Stimulated activated CD4-positive, alpha-beta T cell treated with anti-CD3 and anti-CD28 coated beads, Interleukin-12 subunit alpha, Interleukin-12 subunit beta, amount 100 ng/mL, for 4 hours (primary cell): ENCODE measurements at places on chromosomes 5 and 9.

DNA sequence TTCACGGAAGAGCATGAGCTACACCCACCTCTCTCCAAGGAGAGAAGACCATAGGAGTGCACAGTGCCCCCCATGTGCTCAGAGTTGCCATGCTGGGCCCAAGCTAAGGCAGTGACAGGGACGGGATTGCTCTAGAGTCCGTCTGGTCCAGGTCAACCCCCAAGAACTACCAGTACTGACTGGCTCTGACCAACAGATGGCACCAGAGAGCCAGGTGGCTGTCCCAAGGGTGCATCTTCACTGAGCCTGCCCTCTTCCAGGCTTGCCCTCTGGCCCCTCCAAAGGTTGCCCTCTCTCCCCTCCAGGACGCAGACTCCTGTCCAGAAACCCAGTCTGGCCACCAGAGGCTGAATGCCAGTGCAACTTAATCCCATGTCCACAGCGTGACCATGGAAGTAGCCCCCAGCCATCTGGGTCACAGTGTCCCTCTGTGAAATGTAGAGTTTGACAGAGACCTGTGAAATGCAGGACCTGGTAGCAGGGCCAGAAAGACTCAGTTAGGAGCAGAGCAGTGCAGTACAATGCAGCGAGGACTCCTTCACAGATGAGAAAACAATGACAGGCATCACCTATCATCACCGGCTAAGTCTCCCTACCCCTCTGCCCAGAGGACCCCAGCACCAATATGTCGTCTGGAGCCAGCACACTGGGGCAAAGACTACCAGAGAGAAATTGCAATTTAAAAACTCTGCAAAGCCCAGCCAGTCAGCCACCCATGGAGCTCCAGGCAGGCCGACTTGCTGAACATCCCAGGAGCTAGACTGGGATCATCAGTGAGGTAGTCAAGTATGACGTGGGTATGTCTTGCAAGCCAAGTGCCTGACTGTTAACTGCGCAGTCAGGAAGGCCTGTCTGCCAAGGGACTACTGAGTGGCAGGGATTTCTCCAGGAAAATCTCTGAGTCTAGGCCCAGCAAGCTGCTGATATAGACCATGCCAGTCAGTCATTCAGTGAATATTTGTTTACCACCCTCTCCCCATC, 7.7 kb upstream of the SKP1 start:
- peak; percentile 63 for DNase-seq

DNA sequence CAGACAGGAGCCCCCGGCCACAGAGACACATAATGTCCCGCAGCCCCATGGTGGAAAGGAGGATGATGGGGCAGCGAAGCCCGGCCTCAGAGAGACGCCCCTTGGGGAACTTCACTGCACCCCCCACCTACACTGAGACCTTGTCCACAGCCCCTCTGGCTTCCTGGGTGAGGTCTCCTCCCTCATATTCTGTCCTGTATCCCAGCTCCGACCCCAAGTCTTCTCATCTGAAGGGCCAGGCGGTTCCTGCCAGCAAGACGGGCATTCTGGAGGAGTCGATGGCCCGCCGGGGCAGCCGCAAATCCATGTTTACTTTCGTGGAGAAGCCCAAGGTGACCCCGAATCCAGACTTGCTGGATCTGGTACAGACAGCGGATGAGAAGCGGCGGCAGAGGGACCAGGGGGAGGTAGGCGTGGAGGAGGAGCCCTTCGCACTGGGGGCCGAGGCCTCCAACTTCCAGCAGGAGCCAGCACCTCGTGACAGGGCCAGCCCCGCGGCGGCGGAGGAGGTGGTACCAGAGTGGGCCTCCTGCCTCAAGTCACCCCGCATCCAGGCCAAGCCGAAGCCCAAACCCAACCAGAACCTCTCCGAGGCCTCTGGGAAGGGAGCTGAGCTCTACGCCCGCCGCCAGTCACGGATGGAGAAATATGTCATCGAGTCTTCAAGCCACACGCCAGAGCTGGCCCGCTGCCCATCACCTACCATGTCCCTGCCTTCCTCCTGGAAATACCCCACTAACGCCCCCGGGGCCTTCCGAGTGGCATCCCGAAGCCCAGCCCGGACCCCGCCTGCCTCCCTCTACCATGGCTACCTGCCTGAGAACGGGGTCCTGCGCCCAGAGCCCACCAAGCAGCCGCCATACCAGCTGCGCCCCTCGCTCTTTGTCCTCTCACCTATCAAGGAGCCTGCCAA, 8.9 kb downstream of the SYNPO start:
- DNase-seq = no peak

DNA sequence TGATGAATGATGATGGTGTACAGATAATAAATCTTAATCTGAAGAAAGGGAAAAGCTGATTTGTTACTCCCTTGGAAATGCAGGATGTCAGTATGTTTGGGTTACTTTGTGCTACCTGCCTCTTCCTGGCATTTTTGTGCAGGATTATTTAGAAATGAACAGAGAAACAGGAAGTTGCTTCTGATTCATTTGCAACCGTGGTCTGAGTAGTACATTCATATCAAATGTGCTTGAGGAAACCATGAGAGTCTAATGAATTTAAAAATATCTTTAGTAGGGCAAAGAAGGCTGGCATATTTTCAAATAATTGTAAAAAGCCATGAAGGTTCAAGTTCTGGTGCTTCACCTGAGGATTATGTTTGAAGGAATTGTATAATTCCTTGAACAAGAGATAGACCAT, 391.6 kb downstream of the TMEM161B start:
- DNase-seq = no peak

GRCh38 chr5:94693043-94693822, 74.8 kb downstream of the SLF1 start:
- no peak for DNase-seq

DNA sequence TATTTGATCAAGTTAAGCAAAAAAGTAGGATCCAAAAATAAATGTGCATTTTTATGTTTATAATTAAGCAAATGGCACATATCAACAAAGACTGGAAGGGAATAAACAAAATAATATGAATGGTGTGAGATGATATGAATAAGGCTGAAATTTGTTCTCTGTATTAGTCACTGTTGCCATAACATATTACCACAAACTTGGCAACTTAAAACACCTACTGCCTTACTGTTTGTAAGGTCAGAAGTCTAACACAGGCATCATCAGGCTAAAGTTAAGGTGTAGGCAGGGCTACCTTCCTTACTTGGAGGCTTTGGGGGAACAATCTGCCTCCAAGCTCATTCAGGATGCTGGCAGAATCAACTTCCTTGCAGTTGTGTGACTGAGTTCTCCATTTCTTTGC, 19.3 kb downstream of the PGGT1B start:
- DNase-seq = no peak

DNA sequence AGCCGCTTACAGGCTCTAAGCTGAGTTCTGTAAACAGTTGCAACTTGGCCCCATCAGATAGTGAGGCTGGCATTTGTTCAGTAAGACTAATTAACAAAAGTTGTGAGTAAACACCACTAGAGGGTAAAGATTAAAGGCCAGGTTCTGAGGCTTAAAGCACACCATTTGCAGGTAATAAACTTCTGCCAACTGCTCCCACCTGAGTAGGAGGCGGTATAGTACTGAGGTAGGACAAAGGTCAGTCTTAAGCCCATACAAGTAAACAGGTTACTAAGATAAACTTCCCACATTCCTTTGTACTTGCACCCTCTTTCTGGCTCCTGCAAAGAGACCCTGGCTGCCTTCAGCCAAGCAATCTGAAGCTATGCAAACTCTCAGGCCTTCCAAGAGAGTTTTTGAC, 419.6 kb downstream of the DNAH5 start:
- no peak for DNase-seq

DNA sequence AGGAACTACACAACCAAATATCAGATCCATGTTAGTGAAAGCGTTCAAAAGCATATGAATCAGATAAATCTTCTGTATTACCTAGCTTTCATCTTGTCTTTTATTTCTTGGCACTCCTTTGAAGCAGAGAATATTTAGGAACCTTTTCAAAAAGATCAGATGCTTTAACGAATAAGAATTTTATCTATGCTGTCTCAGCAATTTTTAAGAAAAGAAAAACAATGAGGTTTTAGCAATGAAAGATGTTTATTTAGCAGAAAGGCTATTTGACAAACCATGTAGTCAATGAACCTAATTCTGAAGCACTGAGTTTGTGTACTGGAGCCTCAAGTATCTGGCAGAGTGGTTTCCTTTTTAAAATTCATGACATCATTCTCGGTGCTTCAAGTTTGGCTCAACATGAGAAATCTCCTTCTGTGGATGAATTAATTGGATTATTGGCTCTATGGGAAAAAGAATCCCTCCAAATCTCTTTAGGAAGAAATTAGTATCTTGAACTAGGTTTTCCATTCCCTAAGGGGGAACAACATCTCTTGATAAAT, 534.7 kb downstream of the CAAP1 start:
- no peak for DNase-seq

DNA sequence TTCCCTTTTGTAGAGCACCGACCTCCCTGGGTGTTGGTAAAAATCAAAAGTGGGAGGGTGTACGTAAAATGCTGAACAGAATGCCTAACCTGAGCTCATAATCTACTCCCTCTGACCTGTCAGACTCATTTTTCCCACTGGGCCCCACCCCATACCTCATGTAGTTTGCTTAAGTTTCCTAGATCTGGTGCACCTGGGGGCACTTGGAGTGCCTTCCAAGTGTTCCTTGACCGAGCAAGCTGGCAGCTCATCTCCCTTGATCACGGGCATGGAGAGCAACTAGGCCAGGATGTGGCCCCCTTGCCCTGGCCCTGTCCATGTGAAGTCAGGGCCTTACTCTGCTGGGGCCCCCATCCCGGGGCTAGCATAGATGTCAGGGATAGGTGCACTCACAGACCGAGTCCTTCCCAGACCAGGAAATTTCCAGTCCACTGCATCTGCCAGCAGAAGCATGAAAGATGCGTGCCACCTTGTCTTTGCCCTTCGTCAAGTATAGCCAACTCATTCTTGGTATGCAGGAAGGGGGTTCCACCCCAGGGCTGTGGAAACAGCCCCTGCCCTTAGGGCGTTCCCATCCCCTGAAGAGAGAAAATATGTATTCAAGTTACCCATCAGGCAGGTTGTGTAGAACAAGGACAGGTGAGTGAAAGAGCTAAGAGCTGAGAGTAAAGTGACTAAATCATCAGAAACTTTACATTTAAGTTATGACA, 41.9 kb downstream of the SLC22A5 start:
- no peak for DNase-seq

- no peak for DNase-seq
These were observed 35.6 kb downstream of the GPR21 start for GRCh38 chr9:123069010-123069481.

DNA sequence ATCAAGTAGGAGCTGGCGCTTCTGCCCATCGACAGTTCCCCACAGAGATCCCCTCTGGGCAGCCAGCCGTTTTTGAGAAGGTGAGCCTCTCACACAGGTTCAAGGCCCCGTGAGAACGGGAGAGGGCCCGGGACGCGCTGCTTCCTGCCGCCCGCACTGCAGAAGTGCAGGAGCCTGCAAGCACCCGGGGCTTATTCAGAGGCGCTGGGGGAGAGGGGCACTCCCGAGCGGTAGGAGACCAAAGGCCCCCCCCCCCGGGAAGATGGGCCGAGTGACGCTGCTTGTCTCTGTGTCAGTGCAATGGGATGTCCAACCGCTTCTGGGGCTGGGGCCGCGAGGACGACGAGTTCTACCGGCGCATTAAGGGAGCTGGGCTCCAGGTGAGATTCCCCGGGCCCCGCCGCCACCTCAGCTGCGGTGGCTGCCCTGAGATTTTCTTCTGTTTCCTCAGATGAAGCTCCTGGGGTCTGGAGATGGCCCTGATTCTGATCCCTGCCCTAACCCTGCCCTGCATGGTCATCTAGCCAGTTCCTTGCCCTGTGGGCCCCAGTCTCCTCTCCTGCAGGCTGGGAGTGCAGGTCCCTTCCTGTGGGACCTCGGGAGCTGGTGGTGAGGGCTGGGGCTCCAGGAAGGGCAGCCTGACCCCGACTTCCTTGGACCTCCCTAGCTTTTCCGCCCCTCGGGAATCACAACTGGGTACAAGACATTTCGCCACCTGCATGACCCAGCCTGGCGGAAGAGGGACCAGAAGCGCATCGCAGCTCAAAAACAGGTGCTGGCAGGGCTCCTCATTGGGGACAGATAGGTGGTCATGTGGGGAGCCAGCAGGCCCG, 8.5 kb downstream of the B4GALT7 start:
- DNase-seq = no peak

GRCh38 chr5:154947778-154948177, 6.9 kb downstream of the MRPL22 start:
- no peak for DNase-seq

- no peak for DNase-seq
These were observed 335.2 kb downstream of the CWC27 start for GRCh38 chr5:65103756-65104440.

GRCh38 chr9:15724016-15724415, 171.2 kb downstream of the CCDC171 start:
- no peak for DNase-seq

DNA sequence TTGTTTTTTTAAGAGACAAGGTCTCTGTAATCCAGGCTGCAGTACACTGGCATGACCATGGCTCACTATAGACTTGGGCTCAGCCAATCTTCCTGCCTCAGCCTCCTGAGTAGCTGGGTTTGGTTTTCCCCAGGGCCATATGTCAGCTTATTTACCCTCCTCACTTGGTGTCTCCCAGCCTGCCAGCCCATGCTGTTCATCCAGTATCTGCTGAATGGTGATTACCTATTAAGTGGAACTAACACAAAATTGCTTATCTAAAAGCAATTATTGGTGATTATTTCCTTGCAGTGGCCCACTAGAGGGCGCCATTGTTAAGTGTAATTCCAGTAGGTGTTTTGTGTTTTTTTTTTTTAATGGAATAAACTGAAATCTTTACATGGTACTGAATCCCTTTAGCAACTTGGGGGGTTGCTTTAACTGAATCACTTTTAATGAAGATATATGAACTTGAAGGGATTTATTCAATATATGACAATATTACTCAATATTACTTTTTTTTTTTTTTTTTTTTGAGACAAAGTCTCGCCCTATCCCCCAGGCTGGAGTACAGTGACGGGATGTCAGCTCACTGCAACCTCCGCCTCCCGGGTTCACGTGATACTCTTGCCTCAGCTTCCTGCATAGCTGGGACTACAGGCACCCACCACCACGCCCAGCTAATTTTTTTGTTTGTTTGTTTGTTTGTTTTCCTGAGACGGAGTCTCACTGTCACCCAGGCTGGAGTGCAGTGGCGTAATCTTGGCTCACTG, 13.8 kb downstream of the EXOSC2 start:
- DNase-seq = peak; percentile 67

DNA sequence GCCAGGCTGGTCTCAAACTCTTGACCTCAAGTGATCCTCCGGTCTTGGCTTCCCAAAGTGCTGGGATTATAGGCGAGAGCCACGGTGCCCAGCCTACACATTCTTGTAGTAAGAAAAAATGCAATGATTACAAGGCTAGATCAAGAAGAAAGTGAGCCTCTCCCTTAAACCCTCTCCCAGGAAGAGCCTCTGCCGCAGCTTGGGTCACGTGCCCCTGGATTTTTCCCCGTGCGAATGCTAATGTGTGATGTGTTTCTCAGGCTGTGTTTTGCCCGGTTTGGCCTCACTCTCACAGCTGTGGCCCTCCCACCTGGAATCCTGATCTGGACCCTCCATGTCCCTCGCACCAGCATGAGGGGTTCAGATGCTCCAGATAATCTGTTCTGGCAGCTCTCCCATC, 6.9 kb downstream of the PLPP7 start:
- DNase-seq = no peak

- no peak for DNase-seq
These were observed 25.2 kb upstream of the PTGER4 start for GRCh38 chr5:40654377-40654991.

GRCh38 chr9:77602852-77603251, 45.3 kb downstream of the GNA14 start:
- DNase-seq = no peak

- no peak for DNase-seq
These were observed 67.0 kb upstream of the SIMC1 start for GRCh38 chr5:176171171-176171760.

- DNase-seq = no peak
These were observed 198.7 kb upstream of the KLF9 start for GRCh38 chr9:70613024-70613768.
